B cell (primary cell): ENCODE measurements at places on chromosomes 12 and 14. TPM values are rescaled to one million over a fixed set of nuclear protein-coding genes. Genes with fewer than 3 reads are reported as not detected.

Gene P3H3
- total RNA-seq: 0.22 TPM in 1 of 2 replicates, not detected in the other

GRCh38 chr12:122851820-122852219, 16.6 kb downstream of the HIP1R start:
- no peak overlapping the region for H3K4me3 ChIP-seq
- no peaks in the 10 kb centered on the region for H3K4me1 ChIP-seq
- no peak for DNase-seq
- peaks cover 1% of the 10 kb centered on the region for H3K36me3 ChIP-seq

Gene PDZRN4
- not detected in 2 replicates for total RNA-seq

- no peak for DNase-seq
- no peaks in the 10 kb centered on the region for H3K27me3 ChIP-seq
- no peak overlapping the region for H3K4me3 ChIP-seq
Observed at GRCh38 chr12:47785036-47785886, 12.2 kb downstream of the SLC48A1 start.

- DNase-seq: peak; percentile 83
- H3K4me1 ChIP-seq: peaks cover 35% of the 10 kb centered on the region
- peak within 1 kb of the TSS; percentile 68 for H3K27ac ChIP-seq
- no peaks in the 10 kb centered on the region for H3K36me3 ChIP-seq
- H3K27me3 ChIP-seq: no peaks in the 10 kb centered on the region
Observed at GRCh38 chr14:75522224-75522982, at the start of gene BATF. TSS of gene BATF (plus strand) at chr14:75522469. CDS start at chr14:75522683, 214 bp downstream.

GRCh38 chr12:31853520-31853919, 105.7 kb upstream of the RESF1 start:
- no peak for DNase-seq
- H3K27ac ChIP-seq: no peak overlapping the region
- H3K36me3 ChIP-seq: peaks cover 15% of the 10 kb centered on the region
- H3K4me3 ChIP-seq: no peak overlapping the region
